ENCODE measurements at places on chromosomes 6 and 20.

- DNase-seq: no peak
Measured at GRCh38 chr20:48849299-48849698, 21.5 kb upstream of the PREX1 start.

DNA sequence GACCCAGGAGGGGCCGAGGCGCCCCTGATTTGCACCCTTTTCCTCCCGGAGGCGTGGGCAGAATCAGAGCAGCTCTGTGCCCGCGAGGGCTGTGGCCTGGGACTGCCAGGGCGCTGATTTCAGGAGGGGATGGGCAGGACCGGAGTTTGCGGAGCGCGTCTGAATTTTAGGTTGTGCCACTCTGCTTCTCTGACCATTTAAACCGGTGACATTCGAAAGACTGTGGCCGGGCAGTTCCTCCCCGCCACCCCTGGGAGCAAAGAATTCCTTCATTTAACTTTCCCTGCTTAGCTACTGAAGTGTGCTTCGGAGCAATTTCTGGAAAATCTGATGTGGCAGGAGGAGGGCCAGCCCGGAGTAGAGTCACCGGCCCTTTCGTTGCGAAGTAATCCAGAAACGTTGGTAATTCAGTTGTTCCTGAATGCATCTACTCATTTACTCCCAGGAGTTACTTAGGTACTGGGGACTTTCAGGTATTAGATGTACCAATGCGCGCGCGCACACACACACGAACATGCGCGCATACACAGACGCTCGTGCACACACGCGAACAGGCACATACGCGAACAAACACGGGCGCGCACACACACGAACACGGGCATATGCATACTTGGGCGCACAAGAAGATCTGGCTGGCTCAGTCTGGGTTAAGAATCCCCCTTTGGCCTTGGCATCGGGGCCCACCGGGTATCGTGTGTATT, 568 bp downstream of the CCDC170 start:
- no peak for DNase-seq

DNA sequence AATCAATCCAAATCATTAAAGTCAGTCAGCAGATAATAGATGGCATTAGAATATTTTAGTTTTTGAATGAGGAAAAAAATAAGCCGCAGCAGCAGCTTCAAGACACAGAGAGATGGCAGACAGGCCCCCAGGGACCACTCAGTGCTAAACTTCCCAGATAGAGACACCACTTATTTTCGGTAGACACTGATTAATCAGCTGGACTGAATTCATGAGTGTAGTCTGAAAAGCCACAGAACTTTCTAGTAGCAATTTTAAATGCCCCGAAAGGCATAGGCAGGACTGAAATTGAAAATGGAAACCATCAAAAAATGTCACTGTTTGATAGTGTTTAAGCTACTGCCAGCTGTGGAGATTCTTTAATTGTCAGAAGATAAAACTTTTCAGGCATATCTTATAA, 3.1 kb upstream of the CLDN20 start:
- DNase-seq: no peak

DNA sequence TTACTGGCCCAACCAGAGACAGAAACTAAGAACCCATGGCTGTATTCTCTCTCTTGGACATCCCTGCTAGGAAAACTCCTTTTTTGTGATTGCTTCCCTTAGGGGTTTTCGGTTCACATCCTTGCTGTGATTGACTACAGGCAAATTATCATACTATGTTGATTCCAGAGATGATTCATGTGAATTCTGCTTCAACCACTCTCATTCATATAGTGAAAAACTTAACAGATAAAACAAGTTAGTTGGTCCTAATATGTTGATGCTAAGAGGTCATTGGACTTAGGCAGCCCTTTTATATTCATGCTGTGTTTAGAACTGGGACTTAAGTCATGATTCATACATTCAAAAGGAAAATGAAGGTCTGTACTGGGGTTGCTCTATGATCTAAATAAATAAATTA, 76.9 kb upstream of the CCN2 start:
- DNase-seq: no peak

- no peak for DNase-seq
Measured at GRCh38 chr20:46047821-46048220, 18.8 kb downstream of the SLC12A5 start.

DNA sequence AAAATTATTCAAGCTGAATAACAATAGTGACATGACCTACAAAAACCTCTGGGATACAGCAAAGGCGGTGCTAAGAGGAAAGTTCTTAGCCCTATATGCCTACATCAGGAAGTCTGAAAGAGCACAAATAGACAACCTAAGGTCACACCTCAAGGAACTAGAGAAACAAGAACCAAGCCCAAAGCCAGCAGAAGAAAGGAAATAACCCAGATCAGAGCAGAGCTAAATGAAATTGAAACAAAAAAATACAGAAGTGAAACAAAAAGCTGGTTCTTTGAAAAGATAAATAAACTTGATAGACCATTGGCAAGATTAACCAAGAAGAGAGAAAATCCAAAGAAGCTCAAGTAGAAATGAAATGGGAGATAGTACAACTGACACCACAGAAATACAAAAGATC, 47.6 kb upstream of the NOTCH4 start:
- no peak for DNase-seq

DNA sequence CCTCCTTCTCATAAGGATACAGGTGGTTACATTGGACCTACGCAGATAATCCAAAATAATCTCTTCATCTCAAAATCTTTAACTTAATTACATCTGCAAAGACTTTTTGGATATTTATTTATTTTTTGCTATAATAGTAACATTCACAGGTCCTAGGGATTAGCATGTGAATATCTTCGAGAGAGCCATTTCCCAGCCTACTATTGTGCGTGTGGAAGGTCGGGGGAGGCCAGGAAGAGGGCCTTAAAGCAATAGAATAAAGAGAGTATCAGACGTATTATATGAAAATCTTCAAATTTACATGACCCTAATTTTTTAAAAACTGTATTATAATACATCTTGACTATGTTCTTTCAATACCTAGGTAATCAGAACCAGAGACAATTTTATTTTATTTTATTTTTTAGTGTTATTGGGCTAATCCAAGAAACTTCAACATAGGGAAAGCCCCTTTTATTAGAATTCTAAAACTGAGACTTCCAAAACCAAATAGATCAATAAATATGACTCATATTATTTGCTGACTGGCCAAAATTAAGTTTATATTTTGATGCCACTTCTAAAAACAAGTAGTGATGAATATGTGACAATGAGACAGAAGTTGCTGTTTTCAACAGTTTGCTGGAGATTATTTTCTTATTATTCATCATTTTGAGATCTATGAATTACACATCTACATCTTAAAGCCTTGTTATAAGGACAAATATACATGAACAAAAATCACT, 536.1 kb downstream of the NKAIN2 start:
- DNase-seq: no peak

- DNase-seq: no peak
Measured at GRCh38 chr20:56222201-56222600, 26.3 kb upstream of the MC3R start.

DNA sequence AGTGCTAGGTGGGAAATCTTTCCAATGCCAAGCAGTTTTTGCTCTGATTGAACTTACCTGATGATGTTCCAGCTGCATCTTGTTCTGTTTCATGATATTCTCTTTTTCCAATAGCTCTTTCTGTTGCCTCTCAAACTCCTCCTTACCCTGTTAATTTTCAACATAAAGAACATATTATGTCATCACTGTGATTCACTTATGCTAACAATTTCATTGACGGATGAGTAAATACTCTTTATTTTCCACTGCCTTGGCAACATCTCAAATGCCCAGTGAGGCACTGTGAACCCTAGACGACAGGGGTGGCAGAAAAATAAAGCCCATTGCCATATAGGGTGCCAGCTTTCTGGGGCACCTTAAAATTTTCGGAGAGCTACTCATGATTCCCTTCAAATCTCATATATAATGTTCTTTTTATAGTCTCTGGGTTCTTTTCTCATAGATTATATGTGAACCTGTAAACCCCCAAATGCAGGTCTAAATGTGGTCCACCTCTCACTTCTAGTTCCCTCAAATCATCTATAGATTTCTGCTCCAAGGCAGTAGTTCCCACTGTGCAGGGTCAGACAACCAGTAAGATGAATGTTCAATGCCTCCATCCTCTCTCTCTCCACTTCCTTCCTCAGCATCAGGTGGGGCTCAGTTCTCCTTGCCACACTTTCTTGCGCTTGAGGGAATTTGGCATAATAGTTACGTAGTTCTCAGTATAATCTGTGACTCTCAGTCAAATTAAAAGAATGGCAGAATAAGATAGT, 44.1 kb downstream of the NEDD9 start:
- no peak for DNase-seq

DNA sequence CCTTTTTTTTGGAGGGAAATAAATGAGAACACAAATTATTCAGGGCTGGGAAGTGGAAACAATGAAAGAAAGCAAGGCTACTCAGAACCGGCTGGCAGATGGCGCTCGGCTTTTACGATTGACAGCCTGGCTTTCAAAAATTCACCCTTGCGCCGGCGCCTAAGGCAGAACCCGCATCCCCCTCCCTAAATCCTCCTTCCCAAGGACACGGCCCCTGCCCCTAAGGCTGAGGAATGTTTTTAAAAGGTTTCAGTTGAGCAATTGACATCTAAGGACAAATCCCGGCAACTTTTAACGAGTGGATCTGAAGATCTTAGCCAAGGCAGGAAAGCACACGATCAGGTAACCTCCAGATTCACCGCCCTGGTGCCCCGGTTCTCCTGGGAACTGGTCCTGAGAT, 16.3 kb downstream of the GNAS start:
- DNase-seq: no peak

DNA sequence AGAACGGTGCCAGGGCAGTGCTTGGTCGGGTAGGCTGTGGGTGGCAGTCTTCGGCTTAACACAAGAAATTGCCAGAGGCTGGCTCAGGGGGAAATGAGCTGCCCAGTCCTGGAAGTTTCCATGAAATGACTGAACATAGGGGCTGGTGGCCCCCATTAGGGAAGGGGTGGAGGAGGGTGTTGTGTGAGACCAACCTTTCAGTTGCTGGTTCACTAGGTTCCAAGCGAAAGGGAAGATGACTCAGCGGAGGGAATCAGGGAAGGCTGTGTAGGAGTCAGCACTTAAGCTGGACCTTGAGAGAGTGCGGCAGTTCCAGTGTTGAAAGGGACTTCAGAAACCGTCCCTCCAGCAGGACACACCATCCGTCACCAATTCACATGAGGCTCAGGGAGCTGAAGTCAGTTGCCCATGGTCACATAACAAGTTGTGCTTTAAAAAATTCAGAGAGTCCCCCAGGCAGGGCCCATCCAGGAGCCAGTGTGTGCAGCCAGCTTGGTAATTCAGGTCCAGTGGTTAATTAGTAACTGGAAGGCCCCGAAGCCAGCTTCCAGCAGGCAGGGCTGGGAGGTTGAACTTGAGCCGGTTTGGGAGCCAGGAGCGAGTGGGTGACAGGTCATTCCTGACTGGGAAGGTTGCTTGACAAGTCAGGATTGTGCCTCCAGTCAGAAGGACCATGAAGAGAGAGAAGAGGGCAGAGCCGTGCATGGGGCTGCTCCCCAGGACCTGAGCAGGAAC, at the start of gene SGK2:
Gene SGK2, plus strand, starts transcription at position 616 of the 735 bp plus-strand sequence. CDS start 7,469 bp downstream, outside the sequence.
- DNase-seq: no peak

DNA sequence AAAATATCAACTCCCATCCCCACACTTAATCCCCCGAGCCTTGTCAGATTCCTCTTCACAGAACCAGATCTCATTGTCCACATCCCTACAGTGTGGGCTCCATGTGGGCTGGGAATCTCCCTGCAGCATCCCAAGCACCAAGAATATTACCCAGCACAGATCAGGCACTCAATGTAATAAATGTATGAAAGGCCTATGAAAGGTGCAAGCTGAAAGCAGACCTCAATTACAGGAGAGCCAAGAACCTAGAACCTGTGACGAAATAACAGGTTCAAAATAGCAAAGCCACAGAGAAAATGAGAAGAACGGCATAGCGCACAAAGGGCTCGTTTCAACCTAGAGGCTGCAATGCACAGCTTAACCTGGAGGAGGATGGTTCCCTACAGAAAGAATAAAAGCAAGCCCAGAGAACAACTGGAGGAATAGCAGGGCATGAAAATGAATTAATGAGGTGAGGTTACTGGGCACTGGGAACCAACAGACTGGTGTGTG, 3.1 kb downstream of the SLC23A2 start:
- DNase-seq: no peak

GRCh38 chr6:85453052-85453451, 3.2 kb downstream of the NT5E start:
- no peak for DNase-seq

- DNase-seq: no peak
Measured at GRCh38 chr6:27096834-27097511, 150.5 kb upstream of the PRSS16 start.
